LHCN-M2 (cell line): ENCODE measurements at places on chromosomes 16 and 17.

GRCh38 chr16:48745541-48745940 lies 135.6 kb upstream of the N4BP1 start:
- no peak for DNase-seq

DNA sequence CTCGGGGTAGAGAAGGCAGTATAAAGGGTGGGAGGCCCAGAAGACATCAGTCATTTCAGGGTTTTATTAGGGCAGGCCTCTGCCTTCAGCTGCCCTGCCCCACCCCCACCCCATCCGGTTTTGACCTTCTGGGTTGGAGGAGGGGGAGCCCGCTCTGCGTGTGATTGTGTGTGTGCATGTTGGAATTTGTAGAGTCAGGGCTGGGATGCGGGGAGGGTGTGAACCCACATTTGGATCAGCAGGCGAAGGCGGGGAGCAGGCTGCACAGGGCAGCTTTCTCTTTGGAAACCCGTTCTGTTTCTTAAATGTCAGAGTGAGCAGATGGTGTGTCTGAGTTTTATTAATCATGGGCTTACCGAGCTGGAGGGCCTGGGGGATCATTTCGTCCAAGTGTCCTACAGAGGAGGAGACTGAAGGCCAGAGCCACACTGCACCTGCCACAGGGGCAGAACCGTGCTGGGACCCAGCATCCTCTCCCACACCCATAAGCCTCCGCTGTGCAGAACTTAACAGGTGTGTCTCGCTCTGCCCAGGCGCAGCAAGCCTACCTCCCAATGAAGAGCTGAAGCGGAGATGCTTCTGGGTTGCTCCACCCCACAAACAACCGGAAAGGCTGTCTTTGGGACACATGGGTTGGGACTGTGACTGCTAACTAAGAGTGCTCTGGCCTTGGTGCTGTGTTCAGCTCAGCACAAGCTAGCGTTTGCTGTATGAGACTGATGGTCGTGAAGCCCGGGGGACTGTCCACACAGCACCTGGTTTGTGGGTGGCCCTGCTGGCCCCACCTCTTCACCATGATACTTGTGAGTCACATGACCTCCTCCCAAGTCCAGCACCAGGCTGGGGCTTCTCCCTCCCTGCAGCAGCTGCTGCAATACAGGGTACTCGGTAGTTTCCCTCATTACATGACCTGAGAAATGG lies 70.9 kb upstream of the GSE1 start:
- no peak for DNase-seq

DNA sequence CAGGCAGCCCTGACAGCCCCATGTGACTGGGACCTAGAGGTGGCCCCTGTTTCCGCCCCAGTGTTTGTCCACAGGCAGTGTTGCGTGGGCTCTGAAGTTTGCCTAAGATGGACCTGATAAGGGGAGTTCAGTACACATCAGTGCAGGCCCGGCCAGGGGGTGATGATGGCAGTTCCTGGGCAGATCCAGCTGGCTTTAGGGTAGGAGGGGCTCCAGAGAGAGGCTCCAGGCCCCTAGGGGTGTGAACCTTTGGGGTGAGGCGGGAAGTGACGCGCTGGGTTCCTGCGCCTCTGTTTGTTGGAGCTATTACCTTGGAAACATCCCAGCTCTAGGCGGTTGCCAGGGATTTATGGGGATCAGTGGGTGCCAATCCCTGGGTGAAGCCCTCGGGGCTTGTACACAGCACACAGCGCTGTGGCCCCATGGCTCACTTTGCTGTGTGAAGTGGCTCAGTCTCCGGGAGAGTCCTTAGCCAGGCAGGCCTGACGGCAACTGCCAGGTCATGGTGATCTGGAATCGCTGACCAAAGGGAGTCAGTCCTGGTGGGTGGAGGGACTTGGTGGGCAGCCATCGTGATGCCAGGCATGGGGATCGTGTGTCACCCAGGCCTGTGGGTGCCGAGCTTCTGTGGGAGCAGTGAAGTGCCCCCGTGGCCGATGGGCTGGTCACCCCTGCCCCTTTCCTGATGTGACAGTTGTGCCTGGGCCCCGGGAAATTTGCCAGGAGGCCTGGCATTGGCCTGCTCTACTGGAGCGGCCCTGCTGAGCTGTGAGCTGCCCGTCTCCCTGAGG lies 146.1 kb downstream of the SEC14L1 start:
- peak; percentile 83 for DNase-seq

GRCh38 chr16:64362193-64362592 lies 759.7 kb downstream of the CDH11 start:
- DNase-seq, result peak; percentile 58

DNA sequence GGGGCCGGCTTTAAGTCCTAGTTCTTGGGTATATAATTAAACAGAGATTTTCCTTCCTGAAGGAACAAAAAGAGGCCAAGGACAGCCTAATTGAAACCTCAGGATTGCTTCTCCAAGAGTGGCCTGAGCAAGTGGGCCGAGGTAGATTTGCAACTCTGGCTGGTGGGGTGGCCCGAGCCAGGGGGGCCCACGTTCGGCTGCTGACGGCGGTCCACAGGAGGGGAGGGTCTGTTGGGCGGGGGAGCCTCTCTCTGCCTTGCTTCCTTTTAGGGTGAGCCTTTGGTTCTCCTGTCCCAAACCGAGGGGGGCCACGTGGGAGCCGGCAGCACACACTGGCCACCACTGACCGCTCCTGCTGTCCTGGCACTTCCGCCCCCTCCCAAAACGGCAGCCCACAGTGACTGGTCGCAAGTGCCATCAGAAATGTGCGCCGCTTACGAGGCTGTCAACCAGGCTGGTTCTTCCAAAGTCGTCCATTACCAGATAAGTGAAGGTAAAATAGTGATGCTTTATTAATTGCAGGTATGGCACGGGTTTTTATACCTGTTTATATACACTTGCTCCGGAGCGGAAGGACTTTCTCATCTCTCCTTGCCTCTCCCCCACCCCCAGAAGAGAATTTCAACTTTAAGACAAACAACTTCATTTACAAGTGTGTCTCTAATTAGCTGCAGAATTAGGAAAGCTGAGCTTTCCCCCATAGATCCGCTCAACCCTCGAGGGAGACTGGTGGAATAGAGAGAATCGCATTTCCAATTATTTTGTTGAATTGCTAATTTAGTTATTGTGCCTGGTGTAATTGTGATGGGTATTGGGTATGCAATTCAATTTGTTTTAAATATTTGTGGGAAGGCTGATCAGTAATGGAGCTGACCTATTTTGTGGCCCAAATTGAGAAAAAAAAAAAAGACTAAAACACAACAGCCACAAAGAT lies 117.8 kb downstream of the AATF start:
- no peak for DNase-seq

GRCh38 chr17:2983255-2983654 lies 80.2 kb downstream of the OR1D5 start:
- DNase-seq, result no peak

DNA sequence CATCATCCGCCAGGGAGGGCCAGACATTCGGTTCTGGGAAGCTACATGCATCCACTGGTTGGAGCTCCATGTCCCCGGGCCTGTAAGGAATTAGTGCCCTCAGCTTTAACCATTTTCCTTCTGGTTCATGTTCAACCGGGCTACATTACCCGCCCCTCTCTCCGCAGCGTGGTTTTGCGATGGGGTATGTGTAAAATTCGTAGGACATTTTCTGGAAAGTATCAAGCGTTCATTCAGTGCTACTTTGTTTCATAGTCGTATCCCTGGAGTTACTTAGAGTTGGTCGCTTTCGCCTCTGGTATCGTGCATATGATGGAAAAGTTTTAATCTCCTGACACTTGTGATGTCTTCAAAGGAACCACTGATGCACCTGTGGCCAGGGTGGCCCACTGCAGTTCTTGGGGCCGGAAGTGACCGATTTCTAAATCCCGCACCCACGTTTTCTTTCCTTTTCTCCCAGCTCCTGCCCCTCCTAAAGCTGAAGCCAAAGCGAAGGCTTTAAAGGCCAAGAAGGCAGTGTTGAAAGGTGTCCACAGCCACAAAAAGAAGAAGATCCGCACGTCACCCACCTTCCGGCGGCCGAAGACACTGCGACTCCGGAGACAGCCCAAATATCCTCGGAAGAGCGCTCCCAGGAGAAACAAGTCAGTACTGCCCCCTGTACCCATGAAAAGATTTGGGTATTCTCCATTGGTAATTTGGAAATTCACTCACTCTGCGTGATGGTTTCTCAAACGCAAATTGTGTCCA lies 637 bp downstream of the RPL23A start:
- DNase-seq, result no peak

DNA sequence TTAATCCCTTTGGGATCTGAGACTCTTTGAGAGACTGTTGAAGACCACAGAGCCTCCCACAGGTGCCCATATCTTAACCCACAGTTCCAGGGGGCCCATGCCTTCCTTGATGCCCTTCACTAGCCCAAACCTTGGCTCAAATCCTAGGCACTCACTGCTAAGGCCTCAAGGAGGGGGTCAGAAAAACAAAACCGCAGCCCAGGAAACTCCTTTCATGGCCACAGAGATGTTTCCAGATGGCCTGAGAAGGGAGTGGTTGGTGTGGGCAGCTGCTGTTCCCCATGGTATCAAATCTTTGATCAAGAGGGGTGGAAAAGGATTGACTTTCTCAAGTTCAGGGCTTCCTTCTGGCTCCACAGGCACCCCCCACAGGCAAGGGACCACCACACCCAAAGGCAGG lies 44.7 kb downstream of the CDH1 start:
- no peak for DNase-seq

DNA sequence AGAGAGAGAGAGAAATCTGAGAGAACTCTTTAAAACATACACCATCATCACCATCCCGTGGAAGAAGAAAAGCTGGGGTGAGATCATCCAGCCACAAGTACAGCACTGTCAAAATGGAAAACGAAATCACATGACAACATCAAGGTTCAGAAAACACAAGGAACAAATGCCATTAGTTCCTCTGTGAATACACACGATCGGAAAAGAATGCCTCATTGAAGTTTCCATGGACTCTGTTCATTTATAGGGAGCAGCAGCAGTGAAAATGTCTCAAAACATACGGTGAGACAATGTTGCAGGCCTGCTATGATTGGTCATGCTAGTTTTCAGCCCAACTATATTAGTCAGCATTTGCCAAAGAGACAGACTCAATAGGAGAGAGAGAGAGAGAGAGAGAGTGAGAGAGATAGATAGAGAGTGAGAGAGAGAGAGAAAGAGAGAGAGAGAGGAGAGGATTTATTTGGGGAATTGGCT lies 4.4 kb downstream of the CFAP97D1 start:
- DNase-seq, result peak; percentile 72

DNA sequence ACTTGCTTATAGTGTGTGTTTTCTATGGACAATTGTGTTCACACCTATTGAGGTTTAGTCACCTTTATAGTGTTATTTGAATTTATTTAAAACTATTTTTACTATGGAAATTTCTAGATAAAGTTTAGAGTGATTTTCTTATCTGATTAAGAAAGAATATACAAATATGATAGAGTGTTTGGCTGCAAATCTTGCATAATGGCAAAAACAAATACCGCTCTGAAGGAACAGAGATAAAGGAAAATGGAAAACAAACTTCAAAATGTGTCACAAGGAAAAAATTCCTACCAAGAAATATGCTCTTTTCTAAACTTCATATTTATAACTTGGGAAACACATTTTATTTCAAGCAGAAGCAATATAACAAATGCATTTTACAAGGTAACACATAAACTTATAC lies 423.1 kb downstream of the TOX3 start:
- DNase-seq, result no peak

GRCh38 chr17:71405101-71405500 lies 715.7 kb upstream of the SOX9 start:
- peak; percentile 23 for DNase-seq

- no peak for DNase-seq
These were observed 267.5 kb downstream of the HS3ST4 start for GRCh38 chr16:25959221-25959620.

DNA sequence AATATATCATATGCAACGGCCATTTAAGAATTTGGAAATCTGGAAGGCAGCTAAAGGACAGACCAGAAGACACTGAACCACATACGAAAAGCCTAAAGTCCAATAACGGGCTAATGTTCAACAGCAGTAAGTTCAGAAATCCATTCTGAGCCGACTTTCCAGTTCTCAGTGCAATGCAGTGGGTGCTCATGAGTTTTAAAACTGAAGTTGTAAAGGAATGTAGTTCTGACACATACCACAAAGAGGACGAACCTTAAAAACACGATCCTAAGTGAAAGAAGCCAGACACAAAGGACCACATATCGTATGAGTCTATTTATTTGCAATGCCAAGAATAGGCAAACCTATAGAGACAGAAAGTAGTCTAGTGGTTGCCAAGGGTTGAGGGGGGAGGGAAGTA lies 278.3 kb upstream of the ZFHX3 start:
- no peak for DNase-seq

DNA sequence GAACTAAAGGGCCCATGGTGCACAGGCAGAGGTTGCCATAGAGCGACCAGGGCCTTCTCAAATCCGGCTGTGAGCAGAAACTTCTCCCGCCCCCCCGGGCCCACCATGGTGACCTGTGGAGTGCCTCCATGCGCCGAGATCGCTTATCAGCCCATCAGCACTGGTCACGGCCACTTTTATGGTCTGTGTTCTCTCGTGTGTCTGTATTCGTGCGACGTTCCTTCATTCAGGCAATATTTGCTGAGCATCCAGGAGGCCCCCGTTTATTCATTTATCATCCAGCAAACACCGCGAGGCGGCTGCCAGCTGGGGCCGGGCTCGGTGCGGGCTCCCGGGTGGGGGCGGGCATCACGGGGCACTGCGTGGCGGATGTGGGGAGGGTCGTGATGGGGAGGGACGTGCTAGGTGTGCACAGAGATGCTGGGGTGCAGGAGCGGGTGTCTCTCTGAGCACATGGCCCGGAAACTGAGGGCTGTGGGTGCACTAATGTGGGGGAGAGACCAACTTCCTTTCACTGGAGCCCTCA lies 88.0 kb upstream of the CBX4 start:
- DNase-seq, result no peak

DNA sequence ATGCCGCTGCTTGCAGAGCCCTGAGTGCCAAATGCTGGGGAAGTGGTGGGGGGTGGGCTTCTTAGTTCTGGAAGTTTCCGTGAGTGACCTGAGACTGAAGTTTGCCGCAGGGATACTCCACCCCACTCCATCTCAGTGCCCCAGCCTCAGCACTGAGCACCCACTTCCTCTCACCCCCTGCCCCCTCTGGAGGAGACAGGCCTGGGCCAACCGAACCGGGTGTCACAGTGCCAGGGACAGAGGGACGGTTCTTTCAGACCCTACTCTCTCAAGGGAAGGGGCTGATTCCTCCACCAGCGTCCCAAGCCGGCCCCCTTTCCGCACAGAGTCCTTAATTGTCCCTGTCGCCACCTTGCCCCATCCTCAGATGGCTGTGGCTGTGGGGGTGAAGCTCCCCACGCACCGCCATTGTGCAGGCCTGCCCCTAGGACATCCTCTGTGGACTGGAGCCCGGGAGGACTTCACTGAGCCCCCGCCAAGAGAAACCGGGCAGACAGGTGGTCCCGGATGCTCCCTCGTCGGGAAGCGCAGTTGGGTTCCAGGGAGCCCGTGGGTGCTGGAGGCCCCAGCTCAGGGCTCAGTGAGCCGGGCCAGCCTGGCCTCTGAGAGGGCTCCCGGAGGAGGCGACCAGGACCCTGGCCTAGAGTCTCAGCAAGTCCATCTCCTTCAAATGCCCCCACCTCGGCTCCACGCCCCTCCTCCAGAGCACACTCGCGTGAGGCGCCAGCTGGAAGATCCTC lies 1.6 kb upstream of the KREMEN2 start:
- no peak for DNase-seq

- no peak for DNase-seq
These were observed 2.8 kb upstream of the APPBP2 start for GRCh38 chr17:60528828-60529227.

DNA sequence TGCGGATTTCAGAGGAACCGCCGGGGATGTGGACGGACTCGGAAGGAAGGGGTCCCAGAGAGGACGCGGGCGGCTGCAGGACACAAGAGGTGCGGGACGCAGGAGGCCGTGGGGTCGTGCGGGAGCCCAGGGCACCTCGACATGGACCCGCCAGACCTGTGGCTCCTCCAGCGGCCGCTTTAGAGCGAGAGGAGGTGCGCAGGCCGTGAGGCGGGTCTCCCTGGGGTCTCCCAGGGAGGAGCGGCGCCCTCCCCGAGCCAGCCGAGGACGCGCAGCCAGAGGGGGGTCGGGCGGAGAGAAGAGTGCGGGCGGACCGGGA lies 6.8 kb upstream of the FLYWCH1 start:
- no peak for DNase-seq
